CD4-positive, CD25-positive, alpha-beta regulatory T cell (primary cell): ENCODE measurements at places on chromosomes 12 and 14.

DNA sequence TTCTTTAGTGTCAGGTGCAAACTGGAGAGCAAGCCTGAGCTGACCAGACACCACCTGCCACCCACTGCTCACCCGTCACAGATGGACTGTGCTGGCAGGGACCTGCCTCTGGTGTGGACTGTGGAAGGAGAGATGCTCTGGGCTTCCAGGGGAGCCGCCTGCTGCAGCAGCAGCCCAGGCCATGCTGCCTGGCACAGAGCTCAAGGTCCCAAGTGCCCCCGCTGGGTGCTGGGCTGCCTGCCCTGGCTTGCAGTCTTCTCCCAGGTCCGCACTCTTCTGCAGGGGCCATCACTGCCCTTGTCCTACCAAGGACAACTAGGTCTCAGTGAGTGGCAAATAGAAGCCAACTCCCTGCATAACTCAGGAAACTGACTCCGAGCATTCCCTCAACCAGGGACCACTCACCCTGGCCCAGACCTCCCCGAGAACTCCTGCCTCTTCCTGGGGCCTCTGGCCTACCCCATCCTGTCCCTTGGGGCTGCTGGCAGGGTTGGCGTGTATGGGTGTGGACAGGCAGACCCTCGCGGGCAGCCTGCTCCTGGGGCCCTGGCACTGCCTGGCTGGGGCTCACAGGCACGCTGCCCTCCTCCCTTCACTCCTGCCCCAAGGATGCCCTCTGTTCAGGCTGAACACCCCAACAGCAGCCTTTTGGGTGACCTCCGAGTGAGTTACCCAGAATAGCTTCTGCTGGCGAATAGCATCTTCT, 9.3 kb downstream of the AMN start:
- no peak for DNase-seq

DNA sequence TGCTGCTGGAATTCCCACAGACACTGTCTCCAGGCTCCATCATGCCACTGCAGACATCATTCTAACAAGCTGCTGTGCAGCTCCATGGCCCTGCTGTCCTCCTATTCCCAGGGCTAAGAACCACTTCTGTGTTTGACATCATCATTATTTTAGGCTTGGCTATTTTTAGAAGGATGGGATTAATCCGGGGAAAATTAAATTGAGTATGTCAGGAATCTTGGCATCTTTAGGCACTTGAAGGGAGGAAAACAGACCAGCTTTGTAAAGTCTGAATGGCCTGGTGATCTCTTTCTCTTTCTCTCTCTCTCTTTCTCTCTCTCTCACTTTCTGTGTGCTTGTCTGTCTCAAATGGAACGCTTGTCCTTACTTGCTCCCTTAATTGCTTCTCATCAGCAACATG, 568.3 kb upstream of the FLRT2 start:
- DNase-seq = no peak

GRCh38 chr12:132083614-132083940, 60.5 kb downstream of the DDX51 start:
- no peak for DNase-seq

- DNase-seq = no peak
Measured at GRCh38 chr12:98939350-98939749, 294.3 kb downstream of the APAF1 start.
